Nephron progenitor cell (in vitro differentiated cells): ENCODE measurements at places on chromosomes 2 and 18.

DNA sequence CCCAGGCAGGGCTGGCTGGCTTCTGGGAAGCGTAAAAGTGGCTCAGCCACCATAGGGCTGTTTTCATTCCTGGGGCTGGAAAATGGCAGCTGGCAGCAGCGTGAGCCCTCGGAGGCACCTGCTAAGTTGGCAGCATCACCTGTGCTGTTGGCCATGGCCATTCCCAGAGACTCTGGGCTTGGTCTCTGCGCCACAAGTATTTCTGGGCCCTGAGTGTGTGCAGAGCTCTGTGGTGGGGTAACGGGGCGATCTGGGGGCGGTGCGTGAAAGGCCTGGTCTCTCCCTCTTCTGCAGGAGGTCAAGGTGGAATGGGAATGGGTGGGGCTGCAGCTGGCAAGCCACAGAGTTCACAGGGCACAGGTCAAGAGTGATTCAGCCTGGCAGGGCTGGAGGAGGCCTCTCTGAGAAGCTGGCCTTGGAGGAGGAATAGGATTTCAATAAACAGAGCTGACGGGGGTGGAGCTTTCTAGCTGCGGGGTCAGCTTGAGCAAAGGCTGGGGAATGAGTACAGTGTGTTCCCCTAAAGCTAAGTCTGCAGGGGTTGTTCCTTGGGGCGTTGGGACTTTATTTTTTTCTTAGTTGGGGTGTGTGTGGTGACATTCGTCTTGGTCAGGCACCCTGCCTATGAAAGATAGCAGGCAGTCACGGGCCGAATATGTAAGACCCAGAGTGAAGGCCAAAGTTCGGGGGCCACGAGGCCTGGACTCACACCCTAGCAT is 10.3 kb upstream of the NTSR2 start:
- H3K27me3 ChIP-seq: peaks cover 62% of the 10 kb centered on the region
- DNase-seq: peak; percentile 37
- peak overlapping the region; percentile 90 for H3K27ac ChIP-seq
- H3K4me3 ChIP-seq: no peak overlapping the region
- peaks cover 64% of the 10 kb centered on the region for H3K4me1 ChIP-seq
- no peaks in the 10 kb centered on the region for H3K36me3 ChIP-seq

DNA sequence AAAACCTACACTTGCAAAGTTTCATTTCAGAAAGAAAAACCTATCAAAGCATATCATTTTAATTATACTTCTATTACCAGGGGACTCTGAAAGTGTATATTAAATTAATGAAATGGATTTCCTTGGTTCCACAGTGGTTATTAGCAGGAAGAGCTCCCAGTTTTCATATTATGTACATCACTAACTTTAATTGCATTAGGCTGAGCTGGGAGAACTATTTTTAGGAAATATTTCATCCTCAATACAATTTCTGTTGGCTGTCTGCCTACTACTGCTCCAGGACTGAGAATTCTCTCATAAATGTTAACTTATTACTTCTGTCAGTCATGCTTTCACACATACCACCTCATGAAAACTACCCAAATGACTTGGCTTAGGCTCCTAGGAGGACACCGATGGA is 301.4 kb downstream of the CMPK2 start:
- peaks cover 13% of the 10 kb centered on the region for H3K4me1 ChIP-seq
- no peak overlapping the region for H3K4me3 ChIP-seq
- H3K27ac ChIP-seq: no peak overlapping the region
- no peak for DNase-seq

GRCh38 chr2:203997980-203998809 is 61.6 kb downstream of the ICOS start:
- no peaks in the 10 kb centered on the region for H3K36me3 ChIP-seq
- H3K4me1 ChIP-seq: no peaks in the 10 kb centered on the region
- H3K4me3 ChIP-seq: no peak overlapping the region
- no peak overlapping the region for H3K27ac ChIP-seq

DNA sequence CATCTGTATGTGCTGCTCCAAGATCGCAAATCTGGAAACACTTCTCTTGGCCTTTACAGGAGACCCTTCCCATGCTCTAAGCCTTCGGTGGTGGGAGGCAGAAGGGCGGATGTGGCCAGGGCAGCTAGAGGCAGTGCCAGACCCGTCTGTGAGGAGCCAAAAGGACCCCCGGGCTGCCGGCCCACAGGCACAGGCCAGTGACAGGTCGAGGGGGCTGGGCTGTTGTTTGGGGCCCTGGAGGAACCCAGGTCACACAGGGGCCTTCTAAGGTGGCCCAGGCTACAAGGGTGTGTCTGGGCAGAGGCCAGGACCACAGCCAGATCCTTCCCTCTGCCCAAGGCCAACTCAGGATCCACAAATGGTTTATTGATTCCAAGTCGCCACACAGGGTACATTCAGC is 49.4 kb downstream of the SLC66A2 start:
- peak overlapping the region; percentile 68 for H3K27ac ChIP-seq
- no peak overlapping the region for H3K4me3 ChIP-seq
- DNase-seq: no peak
- peaks cover 62% of the 10 kb centered on the region for H3K36me3 ChIP-seq

DNA sequence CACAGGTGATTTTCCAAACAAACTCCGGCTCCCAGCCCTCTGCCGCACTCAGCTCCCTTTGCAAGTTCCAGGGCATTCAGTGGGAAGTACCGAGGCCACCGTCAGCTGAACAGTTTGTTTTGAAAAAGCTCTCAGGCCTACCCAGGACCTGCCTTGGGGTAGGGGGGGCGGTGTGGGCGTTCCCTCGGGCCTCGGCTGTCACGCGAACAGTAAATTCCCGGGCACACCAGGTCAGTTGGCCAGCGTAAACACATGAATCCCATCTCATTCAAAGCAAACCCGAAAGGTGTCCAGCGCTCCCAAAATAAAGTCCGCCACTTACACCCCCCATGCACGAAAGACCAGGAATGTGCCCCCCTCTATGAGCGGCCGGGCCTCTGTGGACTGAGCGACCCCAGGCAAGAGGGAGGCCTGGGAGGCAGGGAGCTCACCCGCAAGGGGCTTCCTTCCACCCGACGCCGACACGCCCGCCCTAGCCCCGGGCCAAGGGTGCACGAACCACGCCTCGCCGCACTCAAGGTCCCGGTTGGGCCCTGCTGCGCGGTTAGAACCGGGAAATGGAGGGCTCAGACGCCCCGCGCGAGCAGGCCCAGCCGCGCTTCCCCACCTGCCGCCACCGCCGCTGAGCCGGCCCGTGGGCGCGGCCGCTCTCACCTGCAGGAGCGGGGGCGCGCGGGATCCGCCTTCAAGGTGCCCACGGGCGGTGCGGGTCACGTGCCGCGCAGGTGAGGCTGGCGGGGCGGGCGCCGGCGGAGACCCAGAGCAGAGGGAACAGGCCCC is at the start of gene WDSUB1:
Gene WDSUB1, minus strand, starts transcription at position 775 of the 780 bp plus-strand sequence. CDS start 3,634 bp downstream, outside the sequence.
- H3K27ac ChIP-seq: peak within 1 kb of the TSS; percentile 99
- H3K27me3 ChIP-seq: peaks cover 3% of the 10 kb centered on the region
- DNase-seq: peak; percentile 81
- H3K36me3 ChIP-seq: peaks cover 19% of the 10 kb centered on the region
- H3K4me3 ChIP-seq: peak within 1 kb of the TSS; percentile 92
